HepG2 (cell line): ENCODE measurements at places on chromosomes 5 and 9. TPM values are rescaled to one million over a fixed set of nuclear protein-coding genes. Genes with fewer than 3 reads are reported as not detected.

DNA sequence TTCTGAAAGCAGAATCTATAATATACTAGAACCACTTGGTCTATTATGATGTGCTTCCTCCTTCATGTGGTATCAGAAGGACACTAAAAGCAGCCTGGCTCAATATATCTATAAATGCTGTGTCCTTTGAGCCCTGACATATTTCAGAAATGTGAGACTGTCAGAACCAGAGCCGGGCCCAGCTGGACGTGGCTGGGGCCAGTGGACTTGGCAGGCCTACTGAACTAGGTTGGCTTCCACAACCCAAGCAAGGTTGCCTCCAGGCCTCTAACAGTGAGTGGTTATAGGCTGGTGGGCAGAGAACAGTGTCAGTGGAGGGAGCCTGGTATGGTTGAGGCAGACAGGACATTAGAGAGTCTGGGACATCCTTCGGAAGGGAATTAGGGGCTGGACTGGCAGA is 78.9 kb downstream of the GALNT10 start:
- no peaks in the 10 kb centered on the region for H3K36me3 ChIP-seq
- no peaks in the 10 kb centered on the region for H3K4me1 ChIP-seq
- no peak for DNase-seq
- no peak overlapping the region for H3K4me3 ChIP-seq
- no peak overlapping the region for H3K27ac ChIP-seq

- DNase-seq, result no peak
- H3K36me3 ChIP-seq, result no peaks in the 10 kb centered on the region
- H3K4me3 ChIP-seq, result no peak overlapping the region
Observed at GRCh38 chr5:3220638-3221288, 374.9 kb upstream of the IRX1 start.

DNA sequence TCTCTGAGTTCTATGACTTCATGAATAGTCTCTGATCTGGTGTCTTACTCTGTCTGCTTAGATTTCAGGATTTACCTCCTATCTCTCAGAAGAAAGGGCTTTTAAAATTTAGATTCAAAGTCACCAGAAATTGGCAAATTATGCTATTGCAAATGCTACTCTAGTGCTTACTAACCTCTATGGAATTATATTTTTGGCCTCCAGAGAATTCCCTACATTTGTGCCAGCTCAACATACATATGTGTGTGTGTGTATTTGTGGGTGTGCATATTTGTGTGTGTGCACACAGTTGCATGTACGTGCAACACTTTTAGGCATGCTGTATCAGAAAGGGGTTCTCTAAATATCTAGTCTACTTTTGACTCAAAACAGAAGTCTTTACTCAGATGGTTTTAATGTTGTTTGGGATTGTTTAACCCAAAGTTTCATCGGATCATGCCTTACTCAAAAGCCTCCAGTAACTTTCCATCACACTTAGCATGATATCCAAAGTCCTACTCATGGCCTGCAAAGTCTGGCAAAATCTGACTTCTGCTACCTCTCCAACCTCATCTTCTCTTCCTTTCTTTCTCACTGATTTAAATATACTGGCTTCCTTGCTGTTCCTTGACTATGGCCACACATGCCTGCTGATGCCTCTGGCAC is 147.6 kb upstream of the NR3C1 start:
- H3K27ac ChIP-seq, result no peak overlapping the region
- no peak overlapping the region for H3K4me3 ChIP-seq
- no peaks in the 10 kb centered on the region for H3K27me3 ChIP-seq
- H3K36me3 ChIP-seq, result no peaks in the 10 kb centered on the region
- peaks cover 68% of the 10 kb centered on the region for H3K4me1 ChIP-seq

DNA sequence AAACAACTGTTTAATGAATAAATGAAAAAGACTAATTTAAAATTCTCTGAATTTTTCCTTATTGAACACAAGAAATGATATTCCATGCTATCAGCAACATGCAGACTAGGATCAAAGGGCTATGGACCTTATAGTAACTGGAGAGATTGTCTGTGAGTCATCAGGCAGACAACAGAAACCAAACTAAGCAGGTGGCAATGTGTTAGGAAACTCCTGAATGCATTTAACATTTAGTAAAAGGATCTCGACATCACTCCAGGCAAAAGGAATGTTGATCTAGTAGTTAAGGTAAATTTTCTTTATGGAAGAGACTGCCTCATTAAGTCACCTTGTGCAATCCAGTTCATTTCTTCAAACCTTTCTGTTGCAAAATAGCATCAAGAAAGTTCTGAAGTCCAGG is 58.4 kb downstream of the ARL15 start:
- H3K27me3 ChIP-seq, result no peaks in the 10 kb centered on the region
- H3K36me3 ChIP-seq, result no peaks in the 10 kb centered on the region
- H3K4me1 ChIP-seq, result no peaks in the 10 kb centered on the region
- H3K4me3 ChIP-seq, result no peak overlapping the region
- no peak overlapping the region for H3K27ac ChIP-seq

DNA sequence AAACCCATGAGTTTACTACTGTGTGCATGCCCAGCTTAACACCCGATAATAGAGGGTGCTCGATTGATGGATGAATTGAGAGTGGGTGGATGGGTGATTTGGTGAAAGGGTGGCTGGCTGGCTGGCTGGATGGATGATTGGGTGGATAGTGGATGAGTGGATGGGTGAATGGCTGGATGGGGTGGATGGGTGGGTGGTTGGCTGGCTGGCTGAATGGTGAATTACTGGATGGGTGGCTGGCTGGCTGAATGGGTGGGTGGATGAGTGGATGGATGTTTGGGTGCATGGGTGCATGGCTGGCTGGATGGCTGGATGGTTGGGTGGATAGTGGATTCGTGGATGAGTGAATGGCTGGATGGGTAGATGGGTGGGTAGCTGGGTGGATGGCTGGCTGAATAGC is 201.1 kb downstream of the IRX1 start:
- H3K27ac ChIP-seq, result no peak overlapping the region
- H3K27me3 ChIP-seq, result no peaks in the 10 kb centered on the region
- no peak overlapping the region for H3K4me3 ChIP-seq
- no peaks in the 10 kb centered on the region for H3K4me1 ChIP-seq
- H3K36me3 ChIP-seq, result no peaks in the 10 kb centered on the region

The NUDT12 gene
- total RNA-seq, result 5.4 and 6.3 TPM in 2 replicates

The GOLM1 gene
- total RNA-seq, result 0.20 and 0.31 TPM in 2 replicates

DNA sequence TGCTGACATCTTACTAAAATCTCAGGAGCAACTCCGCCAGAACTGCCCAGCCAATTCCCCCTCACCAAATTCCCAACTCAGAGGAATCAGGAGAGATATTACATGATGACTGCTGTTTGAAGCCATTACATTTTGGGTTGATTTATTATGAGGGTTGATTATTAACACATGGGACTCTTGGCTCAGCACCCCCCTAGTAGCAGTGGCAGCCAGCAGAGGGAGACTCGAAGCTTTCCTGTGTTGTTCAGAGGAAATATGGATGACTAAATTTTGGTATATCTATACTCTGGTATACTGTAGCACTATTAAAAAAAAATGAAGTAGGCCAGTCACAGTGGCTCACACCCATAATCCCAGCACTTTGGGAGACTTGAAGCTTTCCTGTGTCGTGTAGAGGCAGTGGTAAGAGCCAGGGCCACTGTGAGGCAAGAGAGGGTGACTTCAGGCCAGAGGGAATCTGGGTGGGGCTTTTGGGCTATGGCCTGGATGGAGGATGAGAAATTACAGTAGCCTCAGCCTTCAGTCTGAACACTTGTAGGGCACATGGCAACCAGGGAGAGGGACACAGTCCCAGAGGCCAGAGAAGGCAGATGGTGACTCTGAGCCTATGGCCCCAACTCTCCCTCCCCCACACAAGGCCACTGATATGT is 111.4 kb downstream of the LHX2 start:
- no peak overlapping the region for H3K27ac ChIP-seq
- H3K36me3 ChIP-seq, result no peaks in the 10 kb centered on the region
- H3K4me1 ChIP-seq, result no peaks in the 10 kb centered on the region
- H3K27me3 ChIP-seq, result peaks cover 4% of the 10 kb centered on the region; the same call in 1 of the 3 replicates

The EIF4E1B gene
- total RNA-seq, result not detected in 2 replicates

GRCh38 chr5:6516823-6517222 is 68.2 kb downstream of the UBE2QL1 start:
- no peak overlapping the region for H3K4me3 ChIP-seq
- H3K27me3 ChIP-seq, result peaks cover 6% of the 10 kb centered on the region; the same call in 1 of the 3 replicates
- H3K27ac ChIP-seq, result no peak overlapping the region
- no peaks in the 10 kb centered on the region for H3K4me1 ChIP-seq
- H3K36me3 ChIP-seq, result no peaks in the 10 kb centered on the region

DNA sequence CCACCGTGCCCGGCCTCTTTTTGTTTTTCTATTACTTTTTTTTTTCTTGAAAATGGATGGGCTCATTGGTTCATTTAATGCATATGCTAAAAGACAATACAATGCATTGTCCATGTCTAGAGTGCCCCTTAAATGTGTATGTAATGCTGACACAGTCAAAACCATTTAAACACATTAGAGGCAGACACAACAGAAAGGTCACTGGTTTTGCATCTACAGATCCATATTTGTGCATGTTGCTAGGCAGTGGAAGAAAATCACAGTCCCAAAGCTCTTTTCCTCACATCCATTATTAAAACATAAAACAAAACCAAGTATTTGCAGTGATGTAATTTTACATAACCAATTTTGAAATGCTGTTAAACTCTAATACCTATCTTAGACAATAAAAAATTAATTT is 389.0 kb downstream of the TAF11L14 start:
- no peaks in the 10 kb centered on the region for H3K4me1 ChIP-seq
- no peak for DNase-seq
- no peak overlapping the region for H3K4me3 ChIP-seq
- no peak overlapping the region for H3K27ac ChIP-seq

DNA sequence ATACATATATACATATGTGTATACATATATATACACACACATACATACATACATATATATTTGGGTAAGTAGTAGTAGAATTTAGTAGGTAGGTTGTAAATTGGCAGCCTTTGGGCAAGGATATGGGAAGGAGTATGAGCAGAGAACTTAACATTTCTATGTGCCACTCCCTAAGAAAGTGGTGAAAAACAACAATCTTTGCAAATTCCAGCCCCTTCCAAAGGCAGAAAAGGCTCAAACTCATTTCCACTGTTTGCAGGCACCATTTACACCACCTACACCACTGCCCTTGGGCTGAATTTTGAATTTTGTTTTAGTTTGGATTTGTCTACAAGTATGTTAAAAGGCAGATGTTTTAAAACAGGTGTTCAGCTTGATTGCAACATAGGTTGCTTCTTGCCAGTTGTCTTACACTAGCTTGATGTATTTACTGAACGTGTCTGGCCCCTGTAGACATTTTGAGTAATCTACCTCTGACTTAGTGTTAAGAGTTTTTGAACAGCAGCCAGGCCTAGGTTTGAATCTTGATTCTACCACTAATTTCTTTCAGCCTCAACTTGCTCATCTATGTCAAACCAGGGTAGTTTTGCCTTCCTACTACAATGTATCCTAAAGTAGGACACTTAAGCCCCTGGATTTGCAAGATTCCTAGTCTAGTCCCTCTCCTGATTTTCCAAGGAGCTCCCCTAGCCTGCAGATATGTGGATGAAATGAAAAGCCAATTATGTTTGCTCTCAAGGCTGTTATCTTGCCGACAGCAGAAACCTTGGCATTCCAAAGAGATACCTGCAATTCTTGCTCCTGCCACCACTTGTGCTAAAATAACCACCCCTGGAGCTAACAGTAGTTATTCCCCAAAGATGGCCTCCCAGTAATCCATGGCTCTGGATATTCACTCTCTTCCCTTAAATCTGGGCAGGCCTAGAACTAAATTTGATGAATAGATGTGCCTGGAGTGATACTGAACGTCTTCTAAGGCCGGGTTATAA is 156.2 kb upstream of the SLC44A1 start:
- DNase-seq, result no peak
- no peak overlapping the region for H3K27ac ChIP-seq
- H3K4me1 ChIP-seq, result peaks cover 22% of the 10 kb centered on the region
- no peak overlapping the region for H3K4me3 ChIP-seq
- H3K36me3 ChIP-seq, result no peaks in the 10 kb centered on the region
- H3K27me3 ChIP-seq, result no peaks in the 10 kb centered on the region

- DNase-seq, result no peak
- no peaks in the 10 kb centered on the region for H3K36me3 ChIP-seq
- H3K4me3 ChIP-seq, result no peak overlapping the region
- no peaks in the 10 kb centered on the region for H3K4me1 ChIP-seq
Observed at GRCh38 chr5:110055302-110055701, 365.6 kb downstream of the MAN2A1 start.
